Stimulated activated CD4-positive, alpha-beta T cell treated with anti-CD3 and anti-CD28 coated beads, Interleukin-15, amount 100 ng/mL, for 1 hour (primary cell): ENCODE measurements at places on chromosomes 4 and X.

GRCh38 chr4:28557755-28558154, 1697.1 kb downstream of the STIM2 start:
- DNase-seq: no peak

DNA sequence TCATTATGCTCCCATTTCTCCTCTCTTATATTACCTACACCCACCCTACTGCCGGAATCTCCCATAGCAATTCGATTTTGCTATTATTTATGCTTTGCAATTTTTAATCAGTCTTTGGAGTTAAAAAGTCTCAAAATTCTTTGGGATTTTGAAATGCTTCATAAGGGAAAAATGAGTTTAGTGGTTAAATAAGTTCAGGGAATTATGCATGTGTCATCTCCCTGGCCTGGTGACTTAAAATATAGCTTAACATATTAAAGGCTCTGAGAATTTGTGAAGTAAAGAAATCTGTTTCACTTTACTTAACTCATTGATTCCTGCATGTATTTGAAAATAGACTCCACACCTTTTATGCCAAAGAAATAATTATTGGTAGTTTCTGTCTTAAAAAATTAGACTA, 185.1 kb upstream of the DIPK2B start:
- DNase-seq: no peak

GRCh38 chrX:23656684-23657083, 10.6 kb upstream of the PRDX4 start:
- no peak for DNase-seq

DNA sequence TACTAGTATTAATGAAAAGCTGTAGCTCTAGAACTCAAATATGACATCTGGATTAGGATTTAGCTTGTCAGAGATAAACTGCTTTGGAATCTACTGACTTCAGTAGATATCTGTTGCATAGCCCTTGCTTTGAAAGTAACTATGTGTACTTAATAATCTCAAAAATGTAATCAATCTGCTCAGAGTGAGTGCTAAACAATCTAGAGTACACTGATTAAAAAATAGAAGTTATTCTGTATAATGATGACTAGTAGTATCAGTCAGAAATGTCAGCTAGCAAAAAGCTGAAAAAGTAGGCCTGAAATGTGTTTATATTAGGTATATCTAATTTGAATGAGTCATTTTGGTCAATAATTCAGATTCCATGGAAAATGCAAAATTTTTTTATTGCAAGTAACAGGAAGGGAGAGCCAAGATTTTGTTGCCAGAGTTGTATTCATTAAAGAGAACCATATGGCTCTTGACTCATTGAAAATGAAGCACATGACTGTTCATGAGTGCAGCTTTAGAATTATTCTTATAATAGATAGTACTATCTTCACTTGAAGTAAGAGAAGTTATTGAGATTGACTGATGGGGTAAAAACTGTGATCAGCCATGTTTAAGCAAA, 20.0 kb downstream of the CLCN3 start:
- no peak for DNase-seq

DNA sequence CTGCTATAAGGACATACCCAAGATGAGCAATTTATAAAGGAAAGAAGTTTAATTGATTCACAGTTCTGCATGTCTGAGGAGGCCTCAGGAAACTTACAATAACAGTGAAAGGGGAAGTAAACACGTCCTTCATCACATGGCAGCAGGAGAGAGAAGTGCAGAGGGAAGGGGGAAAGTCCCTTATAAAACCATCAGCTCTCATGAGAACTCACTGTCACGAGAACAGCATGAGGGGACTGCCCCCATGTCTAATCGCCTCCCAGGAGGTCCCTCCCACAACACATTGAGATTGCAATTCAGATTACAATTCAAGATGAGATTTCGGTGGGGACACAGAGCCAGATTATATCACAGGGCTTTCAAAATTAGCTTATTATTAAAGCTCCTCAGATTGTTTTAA, 209.5 kb upstream of the PPP3CA start:
- no peak for DNase-seq

DNA sequence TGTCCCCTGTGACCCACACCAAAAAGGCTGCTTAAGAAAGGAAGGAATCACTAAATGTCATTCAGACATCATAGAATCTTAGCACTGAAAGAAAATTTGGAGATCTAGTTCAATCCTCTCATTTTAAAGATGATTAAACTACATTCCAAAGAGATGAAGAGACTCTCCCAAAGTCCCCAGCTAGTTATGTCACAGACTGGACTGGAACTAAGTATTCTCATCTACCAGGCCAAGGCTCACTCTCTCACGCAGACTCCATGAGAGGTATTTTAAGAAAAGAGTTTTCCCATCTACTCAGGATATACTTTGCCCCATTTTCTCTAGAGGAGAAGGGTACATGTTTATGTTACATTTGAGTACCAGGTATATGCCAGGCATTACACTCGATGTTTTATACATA, 6.9 kb downstream of the FABP2 start:
- DNase-seq: no peak

DNA sequence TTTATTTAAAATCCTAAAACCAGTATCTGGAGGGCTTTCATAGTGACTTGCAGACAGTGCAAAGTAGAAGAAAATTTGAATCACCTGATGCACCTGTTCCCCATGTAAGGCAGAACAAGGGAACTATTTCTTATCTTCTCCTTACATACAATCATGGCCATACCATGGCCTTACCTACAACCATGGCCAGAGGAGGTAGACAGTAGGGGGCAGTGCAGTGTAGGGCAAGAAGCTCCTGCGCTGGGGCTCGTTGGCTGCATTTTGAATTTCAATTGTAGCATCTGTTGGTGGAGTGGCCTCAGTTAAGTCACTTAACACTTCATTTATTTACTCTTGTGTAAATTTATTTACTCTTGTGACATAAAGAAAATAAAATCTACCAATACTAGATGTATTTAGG, 33.0 kb downstream of the GALNTL6 start:
- DNase-seq: no peak

DNA sequence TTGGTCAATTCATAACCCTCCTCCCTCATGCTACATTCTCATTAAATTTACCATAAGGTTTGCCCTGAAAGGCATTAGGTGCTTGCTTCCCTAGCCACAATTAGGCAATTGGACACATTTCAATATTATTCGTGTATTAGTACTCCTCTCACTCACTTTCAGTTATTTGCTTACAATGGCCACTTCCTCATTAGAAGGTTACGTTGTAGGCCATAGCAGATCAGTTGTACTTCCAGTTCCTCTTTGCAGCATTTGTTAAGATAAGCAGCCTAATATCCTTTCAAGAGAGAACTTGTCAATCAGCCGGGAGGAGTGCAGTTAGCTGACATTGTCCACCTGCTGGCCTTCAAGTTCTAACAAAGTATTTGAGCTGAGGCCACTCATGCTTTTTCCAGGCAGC, 1017.2 kb downstream of the PCDH7 start:
- DNase-seq: no peak

- DNase-seq: no peak
Observed at GRCh38 chr4:185488650-185489049, 17.1 kb upstream of the CCDC110 start.

DNA sequence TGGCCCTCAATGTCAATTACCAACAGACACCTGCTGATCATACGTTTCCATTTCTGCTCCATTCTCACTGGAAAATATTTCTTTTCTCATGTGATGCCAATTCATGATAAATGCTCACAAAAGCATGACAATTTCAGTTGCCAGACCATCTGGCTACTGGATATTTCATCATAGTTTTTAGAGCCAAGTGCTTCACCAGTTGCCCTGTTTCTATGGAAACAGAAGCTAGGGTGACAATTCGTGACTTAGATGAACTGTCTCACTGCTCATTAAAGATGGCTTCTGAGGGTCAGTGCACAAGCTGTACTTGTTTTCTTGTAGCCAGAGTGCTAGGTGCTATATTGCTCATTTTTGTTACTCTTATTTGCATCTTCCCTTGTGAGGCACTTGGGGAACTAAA, 184.9 kb downstream of the COMMD8 start:
- no peak for DNase-seq

GRCh38 chr4:140004549-140004895, 149.5 kb downstream of the MAML3 start:
- no peak for DNase-seq

- no peak for DNase-seq
Observed at GRCh38 chr4:74948236-74948635, 15.3 kb downstream of the PARM1 start.

DNA sequence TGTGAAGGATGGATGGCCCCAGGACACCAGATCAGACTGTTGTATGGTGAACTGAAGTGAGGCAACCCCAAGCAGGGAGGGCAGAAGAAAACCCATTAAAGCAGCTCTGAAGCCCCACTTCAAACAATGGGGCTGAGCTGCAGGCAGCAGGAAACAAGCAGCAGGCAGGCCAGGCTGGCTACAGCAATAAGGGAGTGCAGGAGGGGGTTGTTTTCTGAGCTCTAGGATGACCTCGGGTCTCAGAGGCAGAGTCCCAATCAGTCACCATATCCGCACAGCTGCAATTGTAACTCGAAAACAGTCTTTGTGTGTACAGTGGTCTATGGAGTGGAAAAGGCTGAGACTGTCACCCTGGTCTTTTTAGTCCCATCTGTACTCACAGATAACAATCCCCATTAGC, 90.4 kb downstream of the COL4A6 start:
- DNase-seq: no peak

DNA sequence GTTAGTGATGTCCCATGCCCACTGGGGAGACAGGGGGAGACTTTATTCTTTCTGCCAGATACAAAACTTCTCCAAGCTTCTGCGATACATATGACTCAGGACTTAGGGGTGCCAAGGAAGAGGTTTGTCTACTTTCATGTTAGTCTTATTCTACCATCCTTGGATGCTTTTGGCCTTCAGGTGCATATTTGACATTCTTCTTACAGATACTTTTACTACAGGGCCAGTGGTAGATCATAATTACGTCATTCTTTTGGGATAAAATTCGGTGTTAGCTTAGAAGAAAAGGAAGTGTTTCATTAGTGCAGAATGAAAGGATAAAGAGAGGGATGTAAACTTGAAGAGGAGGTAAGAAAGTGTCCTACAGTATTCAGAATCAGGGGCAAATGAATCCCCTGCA, 245.2 kb downstream of the THOC2 start:
- no peak for DNase-seq

DNA sequence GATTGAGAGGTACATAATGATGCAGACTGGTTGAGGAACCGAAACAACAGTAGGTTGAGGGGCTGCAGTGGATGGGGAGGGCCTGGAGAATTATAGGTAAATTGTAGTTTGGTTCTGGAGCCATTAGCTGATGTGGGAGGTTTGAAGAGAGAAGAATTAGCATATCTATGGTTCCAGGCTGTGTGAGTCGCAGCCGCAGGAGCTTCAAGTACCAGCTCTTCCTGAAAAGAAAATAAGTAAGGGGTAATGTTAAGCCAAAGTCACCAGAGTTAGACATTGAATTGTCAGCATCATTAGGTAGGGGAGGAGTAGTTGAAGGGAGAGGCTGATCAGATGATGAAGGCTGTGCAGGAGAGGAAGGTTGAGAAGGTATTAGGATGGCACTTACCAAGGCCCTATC, 29.5 kb downstream of the PF4 start:
- DNase-seq: no peak

- no peak for DNase-seq
Observed at GRCh38 chr4:72286185-72286584, 254.4 kb downstream of the NPFFR2 start.

DNA sequence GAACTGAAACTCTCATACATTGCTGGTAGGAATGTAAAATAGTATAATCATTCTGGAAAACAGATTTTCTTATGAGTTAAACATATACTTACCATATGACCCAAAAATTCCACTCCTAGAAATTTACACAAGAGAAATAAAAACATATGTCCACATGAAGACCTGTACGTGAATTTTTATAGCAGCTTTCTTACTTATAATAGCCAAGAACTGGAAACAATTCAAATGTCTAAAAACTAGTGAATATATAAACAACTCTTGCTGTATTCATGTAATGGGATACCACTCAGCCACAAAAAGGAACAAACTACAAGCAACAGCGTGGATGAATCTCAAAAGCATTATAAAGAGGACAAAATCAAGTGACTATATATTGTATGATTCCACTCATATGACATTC, 27.5 kb downstream of the TMEM156 start:
- no peak for DNase-seq

- DNase-seq: no peak
Observed at GRCh38 chr4:163875327-163875726, 380.8 kb downstream of the TMA16 start.

DNA sequence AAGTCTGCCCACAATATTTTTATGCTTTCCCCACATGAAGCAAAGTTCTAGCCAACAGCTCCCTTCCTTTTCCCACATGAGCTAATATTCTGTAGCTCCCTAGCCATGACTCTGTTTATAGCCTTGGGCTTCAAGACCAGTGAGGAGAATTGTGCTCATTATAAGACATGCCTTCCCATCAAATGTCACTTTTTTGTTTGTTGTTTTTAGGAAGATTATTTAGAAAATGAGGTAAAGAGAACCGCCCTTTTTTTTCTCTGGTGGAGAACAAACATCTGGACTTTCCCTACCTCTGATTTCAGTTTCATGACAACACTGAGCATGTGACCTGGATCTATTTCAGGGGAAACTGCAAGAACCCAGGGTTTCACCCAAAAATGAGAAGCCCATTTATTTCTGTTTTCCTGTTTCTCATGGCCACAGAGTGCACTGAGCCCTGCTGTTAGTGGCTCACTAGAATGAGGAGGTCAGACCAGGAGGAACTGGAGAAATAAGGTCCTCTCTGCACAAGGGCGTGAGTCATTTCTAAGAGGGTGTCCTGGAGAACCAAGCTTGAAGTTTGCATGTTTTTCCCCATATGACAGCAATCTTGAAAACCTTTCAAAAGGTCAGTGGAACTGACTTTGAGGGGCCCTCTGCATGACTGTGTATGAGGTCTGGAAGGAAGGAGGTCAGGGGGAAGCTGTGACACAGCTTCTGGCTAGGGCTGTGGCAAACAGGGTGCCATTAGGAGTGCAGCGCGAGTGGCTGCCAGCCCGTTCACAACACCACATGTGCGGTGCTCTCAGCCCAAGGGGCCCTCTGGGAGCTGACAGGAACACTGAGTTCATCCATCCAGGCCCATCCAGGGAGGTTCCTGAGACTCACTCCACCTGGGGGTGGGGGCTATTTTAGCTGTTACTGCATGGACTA, 55.2 kb downstream of the CHST7 start:
- DNase-seq: no peak

DNA sequence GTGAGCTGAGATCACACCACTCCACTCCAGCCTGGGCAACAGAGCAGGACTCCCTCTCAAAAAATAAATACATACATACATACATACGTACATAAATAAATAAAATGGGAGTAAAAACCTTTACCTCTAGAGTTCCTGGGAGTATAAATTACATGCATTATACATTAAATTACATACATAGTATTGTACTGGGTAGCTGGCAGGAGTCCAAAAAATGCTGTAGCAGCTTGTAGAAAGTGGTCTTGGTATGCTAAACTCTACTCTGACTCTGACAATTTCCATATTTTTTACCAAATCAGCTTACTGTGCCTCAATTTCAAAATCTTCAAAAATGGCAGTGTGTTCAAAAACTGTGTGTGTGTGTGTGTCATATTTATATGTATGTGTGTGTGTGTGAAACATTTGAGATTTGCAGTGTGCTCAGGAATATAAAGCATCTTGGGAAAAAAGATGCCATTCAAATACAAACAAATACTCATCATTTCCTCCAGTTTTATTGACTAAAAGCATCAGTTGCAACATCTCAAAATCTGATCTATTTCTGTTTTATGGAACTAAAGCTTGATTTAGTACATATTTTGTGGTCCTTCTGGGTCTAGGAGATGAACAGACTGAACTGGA, 171.7 kb downstream of the SHROOM3 start:
- no peak for DNase-seq
